Activated CD8-positive, alpha-beta T cell treated with anti-CD3 and anti-CD28 coated beads, Interleukin-2, amount 10 ng/mL, durations not matched to agents 7 days and 5 days (primary cell): ENCODE measurements at places on chromosomes 7 and 10. TPM values are rescaled to one million over a fixed set of nuclear protein-coding genes. Genes with fewer than 3 reads are reported as not detected.

DNA sequence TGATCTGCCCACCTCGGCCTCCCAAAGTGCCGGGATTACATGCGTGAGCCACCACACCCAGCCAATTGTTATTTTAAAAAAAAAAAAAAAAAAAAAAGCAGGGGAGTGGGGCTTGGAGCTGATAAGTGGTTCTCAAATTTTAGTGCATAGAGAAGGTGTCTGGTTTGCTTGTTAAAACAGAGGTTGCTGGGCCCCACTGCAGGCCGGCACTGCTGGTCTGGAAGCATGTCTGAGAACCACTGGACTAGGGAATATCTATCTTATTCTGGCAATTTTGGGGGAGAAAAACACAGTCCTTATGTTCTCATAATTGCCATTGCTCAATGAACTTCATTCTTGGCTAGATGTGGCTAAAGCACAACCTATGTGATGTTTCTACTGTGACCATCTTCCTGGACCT lies 19.0 kb upstream of the FIGNL1 start:
- DNase-seq, result no peak

The ASAH2 gene
- total RNA-seq, result 2.3 TPM

The ATP5F1C gene
- total RNA-seq, result 291 TPM

DNA sequence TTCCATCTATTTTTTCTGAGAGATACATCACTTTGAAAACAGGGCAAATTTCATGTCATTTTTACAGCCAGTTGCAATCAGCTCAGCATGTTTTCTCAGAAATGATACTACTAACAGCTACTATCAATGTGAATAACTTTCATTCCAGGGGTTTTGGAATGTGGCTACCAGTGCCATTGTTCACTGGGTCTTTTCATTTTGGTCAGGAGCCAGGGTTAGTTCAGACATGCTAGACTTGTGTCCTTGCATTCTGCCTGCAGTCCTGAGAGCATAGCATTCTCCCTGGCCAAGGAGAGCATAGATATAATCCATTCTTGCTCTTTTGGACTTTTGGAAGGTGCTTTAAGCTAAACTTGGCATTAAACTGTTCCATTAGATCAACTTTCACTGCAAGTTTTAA lies 160.9 kb upstream of the NEBL start:
- no peak for DNase-seq

The LIPM gene
- not detected for total RNA-seq

The EFCAB10 gene
- not detected for total RNA-seq

- no peak for DNase-seq
These were observed 29.0 kb downstream of the UPP1 start for GRCh38 chr7:48118041-48118440.

The LLCFC1 gene
- total RNA-seq, result not detected

GRCh38 chr7:37690206-37690605 lies 6.6 kb downstream of the GPR141 start:
- no peak for DNase-seq

DNA sequence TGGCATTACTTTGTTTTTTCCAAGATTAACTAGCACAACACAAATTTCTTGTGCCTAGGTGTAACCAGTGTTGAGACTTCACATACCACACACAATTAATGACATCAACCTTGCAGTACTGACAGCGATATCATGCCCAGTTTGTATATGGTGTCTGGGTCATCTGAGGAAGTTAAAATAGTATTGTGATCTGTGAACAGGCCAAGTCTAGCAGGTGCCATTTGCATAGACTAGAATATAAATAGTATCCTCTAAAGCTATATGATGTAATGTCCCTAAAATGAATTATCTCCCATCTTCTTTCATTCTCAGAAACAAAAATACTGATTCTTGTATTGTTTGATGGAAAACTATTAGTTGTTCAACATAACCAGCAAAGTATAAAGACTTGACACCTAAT lies 175.8 kb upstream of the KAT6B start:
- DNase-seq, result no peak
